Astrocyte (in vitro differentiated cells and primary cell): ENCODE measurements at places on chromosomes 7 and 10. TPM values are rescaled to one million over a fixed set of nuclear protein-coding genes. Genes with fewer than 3 reads are reported as not detected.

Gene PNLIP
- not detected in 2 replicates for total RNA-seq

Gene ERVW-1
- total RNA-seq = 0.19 TPM in 1 of 2 replicates, not detected in the other

Gene DLX6
- total RNA-seq = 0.25 TPM in 1 of 2 replicates, not detected in the other

Gene PRSS37
- not detected in 2 replicates for total RNA-seq

Gene RTKN2
- total RNA-seq = 8.4 and 8.9 TPM in 2 replicates

Gene CPED1
- total RNA-seq = 6.0 and 6.1 TPM in 2 replicates

Gene GNAT3
- not detected in 2 replicates for total RNA-seq

Gene INPP5A
- 29.2 and 39.1 TPM in 2 replicates for total RNA-seq

Gene CFAP58
- total RNA-seq = 0.82 and 0.86 TPM in 2 replicates

Gene CLDN3
- 0.68 TPM in 1 of 2 replicates, not detected in the other for total RNA-seq

Gene HTR7
- 0.72 and 0.89 TPM in 2 replicates for total RNA-seq

Gene HERC4
- 48.2 and 56.9 TPM in 2 replicates for total RNA-seq

Gene SH2B2
- total RNA-seq = 3.4 and 5.6 TPM in 2 replicates

Gene TBXAS1
- total RNA-seq = 0.99 and 1.1 TPM in 2 replicates

Gene TYW1B
- total RNA-seq = 1.8 and 2.0 TPM in 2 replicates

Gene PNLIPRP1
- not detected in 2 replicates for total RNA-seq

DNA sequence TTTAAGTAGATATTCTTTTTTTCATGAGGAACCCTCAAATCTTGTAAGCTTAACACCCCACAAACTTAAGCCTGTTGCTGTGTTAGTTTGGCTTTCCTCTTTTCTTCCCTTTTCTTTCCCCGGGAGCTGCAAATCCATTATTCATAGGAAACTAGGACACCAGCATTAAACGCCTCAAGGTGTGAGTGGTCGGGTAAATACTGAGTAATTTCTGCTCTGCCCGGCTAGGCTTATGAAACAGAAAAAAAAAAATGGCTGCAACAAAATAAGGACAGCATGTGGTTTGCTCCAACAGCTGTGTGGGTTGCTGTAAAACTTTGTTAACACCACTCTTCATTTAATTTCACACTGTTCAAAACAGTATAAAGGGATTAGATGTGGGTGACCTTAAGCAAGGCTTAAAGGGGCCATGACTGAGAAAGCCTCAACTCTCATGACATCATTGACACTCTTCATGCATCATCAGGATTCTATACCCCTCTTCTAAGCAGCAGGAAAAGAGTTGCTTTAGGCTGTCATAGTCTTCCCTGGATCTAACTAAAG lies 104.1 kb downstream of the AOAH start:
- H3K4me1 ChIP-seq = no peaks in the 10 kb centered on the region
- H3K27me3 ChIP-seq = no peaks in the 10 kb centered on the region
- H3K27ac ChIP-seq = no peak overlapping the region
- no peak for DNase-seq

GRCh38 chr10:107718864-107719263 lies 554.4 kb upstream of the SORCS1 start:
- no peaks in the 10 kb centered on the region for H3K36me3 ChIP-seq
- no peaks in the 10 kb centered on the region for H3K4me1 ChIP-seq
- H3K4me3 ChIP-seq = no peak overlapping the region
- no peaks in the 10 kb centered on the region for H3K27me3 ChIP-seq

DNA sequence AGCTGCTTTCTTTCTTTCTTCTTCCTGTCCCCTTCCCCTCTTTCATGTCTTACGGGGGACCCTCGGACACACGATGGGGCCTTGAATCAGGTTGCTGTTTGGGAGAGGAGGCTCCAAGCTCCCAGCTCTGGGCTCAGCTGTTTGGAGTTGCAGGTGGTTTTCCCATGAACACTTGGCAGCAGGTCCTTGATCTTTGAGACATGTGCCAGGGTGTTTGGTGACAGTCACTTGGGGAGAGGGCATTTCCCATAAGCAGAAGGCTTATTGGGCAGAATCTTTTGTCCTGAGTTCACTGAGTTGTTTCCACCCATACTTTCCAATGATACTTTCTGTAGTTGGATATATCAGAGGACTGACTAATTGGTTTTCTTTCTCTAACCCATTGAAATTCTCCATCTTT lies 104.7 kb upstream of the SH2B2 start:
- H3K4me3 ChIP-seq = no peak overlapping the region
- H3K36me3 ChIP-seq = peaks cover 2% of the 10 kb centered on the region
- H3K4me1 ChIP-seq = no peaks in the 10 kb centered on the region
- no peak for DNase-seq
- no peaks in the 10 kb centered on the region for H3K27me3 ChIP-seq
- no peak overlapping the region for H3K27ac ChIP-seq

GRCh38 chr10:123831259-123831658 lies 60.3 kb downstream of the CPXM2 start:
- H3K4me1 ChIP-seq = no peaks in the 10 kb centered on the region
- no peaks in the 10 kb centered on the region for H3K36me3 ChIP-seq
- H3K27me3 ChIP-seq = no peaks in the 10 kb centered on the region
- no peak overlapping the region for H3K27ac ChIP-seq

DNA sequence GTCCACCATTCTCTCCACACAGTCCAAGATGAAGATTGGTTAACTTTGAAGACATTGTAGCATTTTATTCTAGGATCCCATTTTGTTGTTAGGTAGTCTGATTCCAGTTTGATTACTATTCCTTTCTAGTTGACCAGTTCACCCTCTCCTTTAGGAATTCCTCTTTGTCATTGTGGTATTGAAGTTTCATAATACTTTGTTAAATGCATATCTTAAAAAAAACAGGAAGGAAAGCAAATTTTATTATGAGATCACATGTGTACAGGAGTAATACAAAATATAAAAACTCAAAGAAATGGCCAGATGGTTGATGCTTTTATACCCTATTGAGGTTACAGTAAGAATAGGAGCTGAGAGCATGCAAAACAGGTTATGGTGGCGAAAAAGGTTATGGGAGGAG lies 15.5 kb upstream of the SEMA3C start:
- H3K27me3 ChIP-seq = no peaks in the 10 kb centered on the region
- no peak overlapping the region for H3K27ac ChIP-seq
- H3K4me3 ChIP-seq = no peak overlapping the region

- H3K27me3 ChIP-seq = no peaks in the 10 kb centered on the region
- H3K36me3 ChIP-seq = no peaks in the 10 kb centered on the region
- H3K27ac ChIP-seq = no peak overlapping the region
- no peak overlapping the region for H3K4me3 ChIP-seq
These were observed 157.2 kb downstream of the GFRA1 start for GRCh38 chr10:116115797-116116196.

DNA sequence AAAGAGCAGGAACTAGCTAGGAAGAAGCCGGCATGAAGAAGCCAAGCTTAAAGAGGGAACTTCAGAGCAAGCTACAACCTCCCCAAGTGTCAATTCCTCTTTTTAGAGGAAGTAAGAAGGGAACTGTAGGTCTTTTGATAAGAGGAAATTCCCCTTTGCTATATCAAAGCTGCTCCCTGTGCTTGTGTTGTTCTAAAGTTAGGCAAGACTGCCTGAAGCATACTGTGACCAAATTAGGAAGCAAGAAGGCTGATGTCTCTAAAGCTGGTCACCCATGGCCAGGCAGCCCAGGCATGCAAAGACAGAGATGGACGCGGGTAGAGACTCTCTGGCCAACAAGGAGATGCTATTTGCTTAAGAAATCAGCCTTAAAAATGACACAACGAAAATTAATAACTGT lies 87.9 kb downstream of the RNF216 start:
- peak overlapping the region; percentile 100 for H3K27ac ChIP-seq
- H3K4me3 ChIP-seq = peak overlapping the region; percentile 51
- H3K36me3 ChIP-seq = no peaks in the 10 kb centered on the region
- no peaks in the 10 kb centered on the region for H3K27me3 ChIP-seq
- peaks cover 71% of the 10 kb centered on the region for H3K4me1 ChIP-seq

DNA sequence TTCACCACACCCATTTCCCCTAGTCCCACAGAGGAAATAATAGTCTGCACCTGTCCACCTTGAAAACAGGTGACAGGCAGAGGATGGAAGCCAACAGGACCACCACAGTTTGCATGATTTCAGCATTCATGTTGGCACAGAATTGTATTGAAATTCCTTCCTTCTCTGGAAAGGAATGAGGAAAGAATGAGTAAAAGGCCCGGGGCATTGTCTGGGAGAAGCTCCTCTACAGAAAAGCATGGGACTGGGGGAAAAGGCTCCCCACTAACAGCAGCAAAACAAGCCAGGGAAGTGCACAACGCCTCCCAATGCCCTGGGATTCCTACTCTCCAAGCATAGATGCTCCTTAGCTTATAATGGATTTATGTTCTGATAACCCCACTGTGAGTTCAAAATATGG lies 28.5 kb upstream of the TOMM7 start:
- peaks cover 10% of the 10 kb centered on the region for H3K4me1 ChIP-seq
- H3K27me3 ChIP-seq = no peaks in the 10 kb centered on the region
- no peak overlapping the region for H3K27ac ChIP-seq

- H3K27me3 ChIP-seq = no peaks in the 10 kb centered on the region
- no peaks in the 10 kb centered on the region for H3K36me3 ChIP-seq
- peaks cover 22% of the 10 kb centered on the region for H3K4me1 ChIP-seq
- H3K27ac ChIP-seq = no peak overlapping the region
These were observed 286.1 kb upstream of the KLF6 start for GRCh38 chr10:4070921-4071660.

DNA sequence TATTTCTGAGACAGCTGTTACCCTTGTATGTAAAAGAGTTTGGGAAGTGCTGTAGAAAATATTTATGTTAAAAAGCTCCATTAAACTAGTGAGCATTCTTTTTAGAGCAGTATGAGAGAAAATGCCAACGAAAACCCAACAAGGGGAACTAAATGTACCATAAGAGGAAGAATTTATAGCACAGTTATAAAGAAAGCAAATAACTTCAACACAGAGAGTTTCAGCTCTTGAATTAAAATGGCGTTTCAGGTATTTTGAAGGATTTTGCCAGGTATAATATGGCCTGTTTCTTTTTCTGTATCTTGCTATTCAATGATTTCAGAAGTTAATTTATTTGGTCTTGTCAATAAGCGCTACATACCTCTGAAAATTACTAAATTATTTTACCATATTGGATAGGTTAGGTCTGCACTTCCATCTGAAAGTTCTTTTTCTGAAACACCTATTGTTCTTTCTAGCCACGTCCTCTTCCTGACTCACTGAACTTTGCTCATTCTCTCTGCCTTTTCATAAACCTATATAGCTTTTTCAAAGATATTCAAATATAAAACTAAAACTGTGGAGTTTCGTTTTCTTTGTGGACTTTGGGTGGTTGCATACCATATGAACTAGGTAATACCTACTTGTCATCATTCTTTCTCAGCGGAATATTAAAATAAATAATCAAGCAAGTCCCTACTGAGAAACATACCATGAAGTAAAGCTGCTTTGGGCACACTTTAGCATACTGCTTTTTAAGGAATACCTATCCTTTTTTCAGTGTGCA lies 136.1 kb downstream of the SEMA3A start:
- H3K4me1 ChIP-seq = peaks cover 25% of the 10 kb centered on the region
- H3K27ac ChIP-seq = peak overlapping the region; percentile 83
- H3K27me3 ChIP-seq = no peaks in the 10 kb centered on the region
- H3K4me3 ChIP-seq = peak overlapping the region; percentile 3
- H3K36me3 ChIP-seq = no peaks in the 10 kb centered on the region
- peak; percentile 71 for DNase-seq

DNA sequence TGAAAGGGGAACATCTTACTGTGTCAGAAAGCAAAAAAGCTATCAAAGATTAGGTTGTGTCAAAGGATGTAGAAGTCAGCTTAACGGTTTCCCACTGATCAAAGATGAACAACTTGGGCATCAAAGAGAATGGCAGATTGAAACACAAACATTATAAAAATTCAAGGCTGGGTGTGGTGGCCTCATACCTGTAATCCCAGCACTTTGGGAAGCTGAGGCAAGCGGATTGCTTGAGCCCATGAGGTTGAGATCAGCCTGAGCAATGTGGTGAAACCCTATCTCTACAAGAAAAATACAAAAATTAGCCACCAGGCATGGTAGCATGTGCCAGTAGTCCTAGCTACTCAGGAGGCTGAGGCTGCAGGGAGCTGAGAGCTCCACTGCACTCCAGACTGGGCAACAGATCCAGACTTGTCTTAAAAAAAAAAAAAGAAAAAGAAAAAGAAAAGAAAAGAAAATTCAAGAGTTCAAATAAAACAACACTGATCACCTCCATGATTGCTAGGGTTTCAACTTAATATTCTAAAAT lies 34.5 kb downstream of the RTKN2 start:
- H3K4me3 ChIP-seq = no peak overlapping the region
- H3K4me1 ChIP-seq = peaks cover 29% of the 10 kb centered on the region
- H3K27me3 ChIP-seq = no peaks in the 10 kb centered on the region

DNA sequence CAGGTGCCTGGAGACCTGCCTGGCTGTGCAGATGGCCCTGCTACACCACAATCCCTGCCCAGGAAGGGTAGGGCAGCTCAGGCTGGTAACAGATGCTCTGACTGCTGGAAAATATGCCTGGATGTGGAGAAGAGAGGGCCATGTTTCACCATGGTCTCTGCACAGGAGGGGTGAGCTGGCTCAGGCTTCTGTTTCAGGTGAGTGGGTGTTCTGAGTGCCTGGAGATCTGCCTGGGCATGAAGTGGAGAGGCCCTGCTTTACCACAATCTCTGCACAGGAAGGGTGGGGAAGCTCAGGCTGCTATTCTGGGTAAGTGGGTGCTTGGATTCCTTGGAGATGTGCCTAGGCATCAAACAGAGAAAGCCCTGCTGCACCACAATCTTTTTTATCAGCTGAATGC lies 350.1 kb downstream of the KIF20B start:
- DNase-seq = peak; percentile 28
- H3K27me3 ChIP-seq = no peaks in the 10 kb centered on the region
- H3K36me3 ChIP-seq = no peaks in the 10 kb centered on the region
- H3K4me3 ChIP-seq = no peak overlapping the region
- no peak overlapping the region for H3K27ac ChIP-seq

- H3K4me3 ChIP-seq = no peak overlapping the region
- H3K4me1 ChIP-seq = no peaks in the 10 kb centered on the region
- DNase-seq = no peak
- H3K27me3 ChIP-seq = no peaks in the 10 kb centered on the region
- no peaks in the 10 kb centered on the region for H3K36me3 ChIP-seq
These were observed 67.5 kb downstream of the MAD1L1 start for GRCh38 chr7:2165239-2165609.

DNA sequence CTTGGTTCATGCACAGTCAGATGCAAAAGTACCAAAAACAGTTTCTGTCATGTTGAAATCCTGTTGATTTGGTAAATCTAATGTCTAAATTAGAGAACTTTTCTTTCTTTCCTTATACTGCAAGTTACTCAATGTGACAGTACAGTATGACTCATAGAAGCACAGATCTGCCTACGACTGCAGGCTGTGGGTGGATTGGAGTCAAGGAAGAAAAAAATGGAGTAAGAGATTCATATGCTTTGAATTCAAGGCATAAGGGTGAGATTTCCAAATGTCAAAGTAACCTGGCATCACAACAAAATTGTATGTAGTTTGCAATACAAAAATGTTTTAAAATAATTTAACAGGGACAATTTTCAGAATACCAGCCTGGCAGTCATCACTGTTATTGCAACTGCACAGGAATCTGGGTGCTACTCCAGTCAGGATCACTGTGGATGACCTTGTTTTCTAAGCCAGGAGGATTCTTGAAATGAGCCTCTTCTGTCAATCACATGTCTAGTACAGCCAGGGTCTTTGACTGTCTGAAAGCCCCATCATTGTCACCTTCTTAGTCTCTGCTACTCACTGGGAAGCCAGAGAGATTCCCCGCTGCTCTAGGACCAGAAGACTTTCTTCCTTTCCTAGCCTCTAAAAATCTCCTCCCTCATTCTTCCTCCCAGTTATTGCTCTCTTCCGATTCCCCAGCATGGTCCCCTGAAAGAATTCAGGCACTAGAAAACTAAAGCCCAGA lies 83.6 kb downstream of the CD36 start:
- H3K4me1 ChIP-seq = peaks cover 45% of the 10 kb centered on the region
- H3K4me3 ChIP-seq = peak overlapping the region; percentile 27
- no peaks in the 10 kb centered on the region for H3K27me3 ChIP-seq
- DNase-seq = peak; percentile 88

GRCh38 chr7:156073366-156074052 lies 261.2 kb upstream of the SHH start:
- DNase-seq = no peak
- no peak overlapping the region for H3K27ac ChIP-seq
- H3K36me3 ChIP-seq = no peaks in the 10 kb centered on the region
- H3K4me1 ChIP-seq = no peaks in the 10 kb centered on the region
- no peaks in the 10 kb centered on the region for H3K27me3 ChIP-seq
